Stimulated activated CD4-positive, alpha-beta T cell treated with anti-CD3 and anti-CD28 coated beads, TNF-alpha, amount 100 ng/mL, for 1 hour (primary cell): ENCODE measurements at places on chromosomes 5 and 9.

DNA sequence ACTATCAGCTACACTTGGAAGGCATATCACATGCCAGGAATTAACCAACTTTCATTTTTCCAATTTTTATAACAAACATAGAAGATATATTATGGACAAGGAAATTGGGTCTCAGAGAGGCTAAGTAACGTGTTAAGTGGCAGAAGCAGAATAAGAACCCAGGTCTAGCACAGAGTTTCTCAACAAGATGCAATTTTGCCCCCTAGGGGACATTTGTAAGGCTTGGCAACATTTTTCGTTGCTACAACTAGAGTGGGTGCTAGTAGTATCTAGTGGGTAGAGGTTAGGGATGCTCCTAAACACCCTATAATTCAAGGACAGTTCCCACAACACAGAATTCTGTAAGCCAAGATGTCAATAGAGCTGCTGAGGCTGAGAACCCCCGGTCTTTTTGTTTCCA, 180.6 kb downstream of the SNCAIP start:
- DNase-seq: no peak

DNA sequence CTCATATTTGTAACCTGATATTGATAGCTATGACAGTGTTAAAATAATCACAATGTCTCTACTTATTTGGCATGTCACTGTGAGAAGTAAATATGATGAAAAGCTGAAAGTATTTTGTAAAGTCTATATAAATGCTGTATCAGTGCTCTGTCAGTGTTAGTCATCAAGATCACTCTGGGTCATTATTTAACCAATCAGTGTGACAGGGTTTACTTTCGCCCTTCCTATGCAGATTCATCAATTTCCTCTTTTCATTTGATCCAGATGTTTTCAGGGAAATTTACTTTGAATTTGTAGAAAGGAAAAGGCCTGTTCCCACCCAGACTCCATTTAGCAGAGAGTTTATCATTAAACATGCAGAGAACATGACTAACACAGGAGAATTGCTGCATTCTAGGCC, 9.9 kb upstream of the PCSK5 start:
- no peak for DNase-seq

- DNase-seq: no peak
Observed at GRCh38 chr9:9817176-9817575, 795.6 kb downstream of the PTPRD start.

- no peak for DNase-seq
Observed at GRCh38 chr9:78261403-78262001, 25.6 kb downstream of the CEP78 start.

- no peak for DNase-seq
Observed at GRCh38 chr5:139645430-139645871, 2.7 kb upstream of the CXXC5 start.
